Glomerular endothelial cell (primary cell): ENCODE measurements at places on chromosomes 6 and 20.

DNA sequence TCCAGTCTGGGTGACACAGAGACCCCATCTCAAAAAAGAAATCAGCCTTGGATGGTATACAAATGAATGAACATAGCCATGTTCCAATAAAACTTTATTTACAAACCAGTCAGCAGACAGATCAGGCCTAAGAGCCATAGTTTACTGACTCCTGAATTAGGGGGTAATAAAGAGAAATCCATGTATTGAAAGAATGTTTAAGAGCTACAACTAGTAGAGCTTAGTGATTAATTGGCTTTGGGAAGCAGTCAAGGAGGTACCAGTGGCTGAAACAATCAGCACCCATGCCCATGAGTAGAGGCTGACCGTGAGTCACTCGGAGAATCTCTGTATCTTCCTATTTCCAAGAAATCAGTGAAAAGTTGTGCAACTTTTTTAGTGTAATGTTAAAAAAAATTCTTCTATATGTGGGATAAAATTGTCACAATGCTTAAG is 223.6 kb upstream of the RREB1 start:
- no peak for DNase-seq

DNA sequence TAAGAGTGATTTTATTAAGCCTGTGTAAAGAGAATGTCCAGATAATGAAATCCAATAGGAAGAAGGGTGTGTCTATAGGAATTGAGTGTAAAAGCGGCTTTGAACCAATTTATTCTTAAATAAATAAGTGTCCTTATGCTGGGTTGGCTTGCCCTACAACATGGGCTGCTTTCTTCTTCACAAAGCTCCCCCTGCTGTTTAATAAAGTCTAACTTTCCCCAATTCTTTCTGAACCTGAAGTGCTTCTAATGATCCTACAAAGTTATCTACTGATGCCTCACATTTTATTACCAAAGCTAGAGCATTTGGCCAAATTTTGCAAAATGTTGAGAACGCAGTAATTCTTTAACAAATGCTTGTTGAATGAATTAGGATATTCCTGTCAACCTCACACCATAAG is 36.3 kb upstream of the SIRT5 start:
- no peak for DNase-seq

DNA sequence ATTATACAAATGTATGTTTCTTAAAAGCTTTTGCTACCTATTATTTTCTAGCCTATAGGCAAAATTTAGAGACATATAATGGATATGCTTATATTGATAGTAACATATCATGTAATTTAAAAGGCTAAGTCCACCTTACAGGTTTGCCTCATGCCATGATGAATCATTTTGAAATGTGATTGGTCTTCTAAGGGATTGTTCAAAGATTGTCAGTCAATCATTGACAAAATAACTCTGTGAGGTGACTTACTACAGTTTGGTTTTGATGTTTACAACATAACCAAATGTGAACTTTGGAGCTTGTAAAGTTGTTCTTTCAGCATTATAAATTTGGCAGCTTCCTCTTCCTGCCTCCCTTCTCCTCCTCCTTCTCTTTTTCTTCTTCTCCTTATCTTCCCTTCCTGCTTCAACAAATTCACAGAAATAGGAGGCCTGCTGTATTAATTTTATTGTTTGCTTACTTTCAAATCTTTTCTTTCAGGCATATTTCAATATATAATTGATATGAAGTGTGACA is 39.7 kb upstream of the ZFP64 start:
- no peak for DNase-seq

- no peak for DNase-seq
These were observed 68.9 kb downstream of the TBC1D7 start for GRCh38 chr6:13259393-13259792.

GRCh38 chr6:8079126-8079525 is 14.9 kb upstream of the BLOC1S5 start:
- DNase-seq: no peak

GRCh38 chr6:156515242-156515641 is 261.9 kb upstream of the ARID1B start:
- no peak for DNase-seq

GRCh38 chr20:25368976-25369375 is 21.7 kb downstream of the ABHD12 start:
- no peak for DNase-seq

- DNase-seq: no peak
These were observed 259.2 kb downstream of the ADGB start for GRCh38 chr6:146857980-146858347.

GRCh38 chr6:160429620-160429895 is 81.4 kb downstream of the SLC22A3 start:
- no peak for DNase-seq

DNA sequence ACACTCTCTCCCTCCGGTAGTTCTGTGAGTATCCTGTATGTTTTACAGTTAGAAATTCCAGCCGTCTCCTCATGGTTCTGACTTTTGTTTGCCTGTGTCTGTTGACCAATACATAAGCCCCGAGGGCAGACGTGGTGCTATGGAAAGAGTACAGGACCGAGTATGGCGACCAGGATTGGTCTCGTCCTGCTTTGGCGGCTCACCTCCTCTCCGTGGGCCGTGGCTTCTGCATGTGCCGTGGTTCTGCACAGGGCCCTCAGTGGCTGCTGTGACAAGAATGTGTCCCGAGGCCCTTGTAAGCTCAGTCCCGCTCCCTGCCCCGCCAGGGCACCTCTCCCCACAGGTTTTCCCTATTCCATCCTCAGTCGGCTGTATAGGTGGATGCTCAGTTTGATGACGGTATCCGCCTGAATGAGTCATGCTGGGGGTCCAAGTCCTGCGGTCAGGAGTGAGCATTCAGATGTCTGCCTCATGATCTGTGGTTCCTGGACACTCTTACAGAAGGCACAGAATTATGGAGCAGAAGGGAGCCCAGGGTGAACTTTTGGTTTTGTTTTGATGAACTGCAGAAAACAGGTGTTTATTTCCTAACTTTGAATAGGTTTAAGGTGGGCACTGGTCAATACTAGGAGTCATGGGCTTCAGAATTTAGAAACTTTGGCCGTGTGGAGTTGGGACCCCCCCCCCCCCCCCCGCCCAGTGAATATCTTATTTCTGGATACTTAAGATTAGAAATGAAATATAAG is 1.2 kb downstream of the ARFGAP1 start:
- no peak for DNase-seq

DNA sequence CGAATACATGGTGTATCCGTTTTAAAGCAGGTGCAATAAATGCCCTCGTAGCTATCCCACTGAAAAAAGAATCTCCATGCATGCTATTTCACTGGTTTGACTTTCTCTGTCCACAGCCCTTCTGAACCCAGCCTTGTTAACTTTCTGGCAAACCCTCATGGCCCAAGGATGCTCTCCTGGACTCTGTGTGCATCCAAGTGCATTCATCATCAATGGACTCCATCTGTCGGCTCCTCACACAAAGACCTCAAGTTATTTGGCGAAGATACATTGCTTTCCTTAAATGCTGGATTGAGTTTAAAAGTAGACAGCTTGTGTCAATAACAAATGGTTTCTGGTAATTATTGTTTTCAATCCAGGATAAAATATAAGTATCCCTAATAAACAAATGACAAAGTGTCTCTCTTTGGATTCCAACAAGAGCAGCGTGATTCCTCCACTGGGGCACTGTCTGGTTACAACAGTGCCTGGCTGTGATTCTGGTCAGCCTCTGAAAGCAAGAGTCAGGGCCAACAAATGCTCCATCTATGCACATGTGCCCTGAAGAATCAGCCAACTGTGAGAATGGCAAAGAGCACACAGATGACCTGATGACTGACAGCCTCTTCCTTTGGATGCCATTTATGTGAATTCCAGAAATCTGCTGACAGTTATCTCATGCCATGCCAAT is 55.7 kb downstream of the FYN start:
- no peak for DNase-seq

- DNase-seq: no peak
These were observed 188.8 kb downstream of the BACH2 start for GRCh38 chr6:90107771-90108282.

DNA sequence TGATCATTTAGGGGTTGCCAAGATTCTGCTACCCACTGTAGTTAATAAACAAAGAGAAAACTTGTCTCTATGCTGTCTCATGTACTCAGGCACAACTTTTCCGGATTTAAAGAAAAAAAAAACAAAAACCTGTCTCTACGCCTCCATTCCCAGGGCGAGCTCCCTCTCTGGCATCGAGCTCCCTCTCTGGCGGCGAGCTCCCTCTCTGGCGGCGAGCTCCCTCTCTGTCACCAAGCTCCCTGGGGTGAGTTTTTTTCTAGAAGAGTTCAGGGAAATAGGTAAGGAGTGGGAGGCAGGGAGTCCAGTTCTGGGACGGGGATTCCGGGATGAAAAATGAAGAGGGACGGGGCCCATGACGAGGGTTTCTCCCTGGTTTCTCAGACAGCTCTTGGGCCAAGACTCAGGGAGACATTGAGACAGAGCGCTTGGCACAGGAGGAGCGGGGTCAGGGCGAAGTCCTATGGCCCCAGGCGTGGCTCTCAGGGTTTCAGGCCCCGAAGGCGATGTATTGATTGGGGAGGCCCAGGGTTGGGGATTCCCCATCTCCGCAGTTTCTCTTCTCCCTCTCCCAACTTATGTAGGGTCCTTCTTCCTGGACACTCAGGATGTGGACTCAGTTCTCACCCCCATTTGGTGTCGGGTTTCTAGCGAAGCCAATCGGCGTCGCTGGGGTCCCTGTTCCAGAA is 16.5 kb upstream of the HLA-A start:
- DNase-seq: no peak

DNA sequence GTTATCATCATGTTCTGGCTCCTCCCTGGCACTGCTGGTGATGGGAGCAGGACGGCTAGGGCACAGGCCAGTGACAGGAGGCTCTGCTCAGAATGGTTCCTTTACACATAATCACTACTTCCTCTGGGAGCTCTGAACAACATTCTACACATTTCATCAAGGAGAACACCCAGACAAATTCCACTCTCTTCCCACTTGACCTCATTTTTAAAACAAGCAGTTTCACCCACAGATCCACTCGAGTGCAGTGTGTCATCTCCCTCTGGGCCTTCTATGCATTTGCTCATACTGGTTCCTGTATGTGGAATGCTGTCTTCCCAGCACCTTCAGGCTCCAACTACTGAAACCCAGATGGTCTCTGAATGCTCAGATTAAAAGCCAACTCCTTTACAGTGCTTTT is 84.8 kb downstream of the ELOVL5 start:
- DNase-seq: no peak

- no peak for DNase-seq
These were observed 35.5 kb upstream of the MAFB start for GRCh38 chr20:40724566-40724965.

GRCh38 chr20:50313522-50313820 is 122.8 kb downstream of the CEBPB start:
- no peak for DNase-seq

DNA sequence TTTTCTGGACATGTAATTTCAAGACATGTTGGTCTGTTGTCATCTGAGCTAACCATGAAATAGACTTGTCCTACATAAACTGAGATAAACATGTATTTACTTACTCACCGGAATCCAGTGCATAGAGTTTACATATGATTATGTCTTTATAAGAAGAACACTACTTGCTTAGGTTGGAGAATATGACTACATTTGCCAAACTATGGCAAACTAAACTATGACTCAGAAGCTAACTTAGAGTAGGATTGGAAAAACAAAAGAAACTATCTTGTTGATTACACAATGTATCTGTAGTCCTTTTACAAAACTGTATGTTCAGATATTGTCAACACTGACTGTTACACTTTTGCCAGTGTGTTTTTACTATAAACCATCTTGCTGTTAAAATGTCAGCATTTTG is 113.3 kb downstream of the CRYBG1 start:
- no peak for DNase-seq

- no peak for DNase-seq
These were observed 46.6 kb downstream of the PRSS35 start for GRCh38 chr6:83558975-83559374.

GRCh38 chr6:132210886-132211563 is 190.2 kb downstream of the MOXD1 start:
- no peak for DNase-seq

GRCh38 chr6:43698584-43699349 is 11.2 kb upstream of the MRPS18A start:
- peak; percentile 58 for DNase-seq

- DNase-seq: no peak
These were observed 79.9 kb upstream of the CCDC167 start for GRCh38 chr6:37579444-37580067.

DNA sequence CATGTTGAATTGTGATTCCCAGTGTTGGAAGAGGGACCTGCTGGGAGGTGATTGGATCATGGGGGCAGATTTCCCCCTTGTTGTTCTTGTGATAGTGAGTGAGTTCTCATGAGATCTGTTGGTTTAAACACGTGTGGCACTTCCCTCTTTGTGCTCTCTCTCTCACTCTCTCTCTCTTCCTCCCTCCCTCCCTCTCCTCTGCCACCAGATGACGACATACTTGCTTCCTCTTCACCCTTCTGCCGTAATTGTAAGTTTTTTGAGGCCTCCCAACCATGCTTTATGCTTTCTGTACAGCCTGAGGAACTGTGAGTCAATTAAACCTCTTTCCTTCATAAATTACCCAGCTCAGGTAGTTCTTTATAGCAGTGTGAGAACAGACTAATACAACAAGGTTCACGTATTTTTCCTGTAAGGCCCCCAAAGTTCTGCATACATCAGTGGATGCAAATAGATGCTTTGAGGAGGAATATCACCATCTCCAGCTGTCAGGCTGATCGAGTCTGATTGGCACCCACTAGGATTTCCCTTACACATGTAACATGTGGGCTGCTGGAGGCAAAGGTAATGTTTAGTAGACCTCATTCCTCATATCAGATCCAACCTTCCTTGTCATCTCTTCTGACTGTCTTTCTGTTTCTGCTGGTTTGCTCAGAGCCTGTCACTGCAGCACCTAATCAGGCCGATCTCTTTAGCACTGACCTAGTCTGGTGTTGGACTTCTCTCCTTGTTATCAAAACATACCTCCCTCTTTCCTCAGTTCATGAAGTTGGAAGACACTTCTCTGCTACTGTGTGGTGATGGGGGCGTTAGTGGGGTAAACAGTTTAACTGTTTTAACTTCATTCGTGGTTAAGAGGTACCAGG is 54.3 kb upstream of the BACH2 start:
- DNase-seq: no peak

DNA sequence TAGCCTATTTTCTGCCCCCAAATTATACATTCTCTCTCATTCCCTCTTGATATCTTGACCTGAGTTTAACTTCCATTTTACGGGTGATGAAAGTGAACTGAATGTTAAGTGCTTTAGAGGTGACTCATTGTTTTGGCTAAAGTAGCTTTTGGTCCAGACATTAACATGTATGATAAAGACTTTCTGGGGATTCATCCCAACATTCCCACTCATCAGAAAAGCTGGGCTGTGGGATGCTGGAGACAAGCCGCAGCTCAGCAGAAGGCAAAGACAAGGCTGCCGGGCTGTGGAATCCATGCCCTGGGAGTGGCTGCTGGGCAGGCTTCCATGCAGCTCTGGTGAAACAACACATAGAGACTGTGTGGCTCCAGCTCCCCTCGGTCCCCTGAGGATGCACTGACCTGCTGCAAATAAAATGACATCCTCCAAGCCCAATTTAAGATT is 89.9 kb upstream of the SYNDIG1 start:
- no peak for DNase-seq
